ENCODE measurements at places on chromosomes 5 and 9.

DNA sequence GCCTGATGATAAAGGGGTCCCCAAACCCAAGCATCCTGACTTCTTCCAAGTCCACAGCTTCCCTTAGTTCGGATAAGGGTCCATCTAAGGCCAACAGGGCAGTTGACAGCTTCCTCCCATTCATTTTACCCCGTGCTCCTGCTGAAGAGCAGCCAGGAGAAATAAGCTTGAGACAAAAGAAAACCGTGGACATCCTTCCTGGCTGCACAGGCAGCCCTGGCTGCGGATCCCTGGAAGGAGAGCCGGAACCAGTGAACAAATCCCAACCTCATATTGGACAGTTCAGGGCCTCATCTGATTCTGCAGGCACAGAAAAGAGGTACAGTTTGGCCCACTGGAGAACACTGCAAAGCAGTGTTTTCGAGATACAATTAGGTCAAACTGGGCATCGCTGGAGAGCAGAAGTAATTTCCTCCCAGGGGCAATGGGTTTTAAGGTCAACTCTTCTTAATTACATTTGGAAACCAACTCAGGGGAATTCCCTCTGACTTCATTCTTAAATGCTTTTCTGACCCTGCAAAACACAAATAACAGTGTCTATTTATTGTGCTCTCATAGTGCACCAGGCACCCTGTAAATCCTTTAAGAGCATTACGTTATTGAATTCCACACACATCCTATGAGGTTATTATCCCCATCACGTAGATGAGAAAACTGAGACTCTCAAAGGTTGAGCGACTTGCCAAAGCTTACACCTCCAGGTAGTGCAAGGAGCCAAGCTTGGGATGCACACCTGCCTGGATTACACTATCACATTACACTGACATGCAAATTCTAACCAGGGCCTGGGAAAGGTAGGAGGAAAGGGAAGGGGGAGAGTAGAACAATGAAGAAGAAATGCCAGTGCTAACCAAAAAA lies 21.2 kb downstream of the ADAM19 start:
- DNase-seq: no peak

- no peak for DNase-seq
Observed at GRCh38 chr9:111897601-111898137, 1.1 kb downstream of the UGCG start.

- no peak for DNase-seq
Observed at GRCh38 chr5:76742583-76742982, 26.7 kb downstream of the F2R start.

DNA sequence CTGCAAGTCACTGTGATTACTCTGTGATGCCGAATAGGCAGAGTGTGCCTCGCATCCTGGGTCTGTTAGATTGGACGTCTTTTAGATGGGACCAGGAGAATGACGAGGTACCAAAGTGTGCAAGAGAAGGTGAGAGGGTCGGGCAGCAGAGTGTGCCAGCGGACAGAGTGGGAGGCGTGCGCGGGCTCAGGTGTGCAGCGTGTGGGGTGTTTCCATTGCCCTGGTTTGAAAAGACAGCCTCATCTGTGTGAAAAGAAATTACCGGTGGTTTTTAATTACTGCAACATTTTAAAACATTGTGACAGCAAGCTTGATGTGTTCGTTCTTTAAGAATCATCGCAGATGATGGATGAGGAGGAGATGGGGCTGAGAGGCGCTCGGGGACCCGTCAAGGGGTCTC lies 4.2 kb upstream of the FAM163B start:
- no peak for DNase-seq

DNA sequence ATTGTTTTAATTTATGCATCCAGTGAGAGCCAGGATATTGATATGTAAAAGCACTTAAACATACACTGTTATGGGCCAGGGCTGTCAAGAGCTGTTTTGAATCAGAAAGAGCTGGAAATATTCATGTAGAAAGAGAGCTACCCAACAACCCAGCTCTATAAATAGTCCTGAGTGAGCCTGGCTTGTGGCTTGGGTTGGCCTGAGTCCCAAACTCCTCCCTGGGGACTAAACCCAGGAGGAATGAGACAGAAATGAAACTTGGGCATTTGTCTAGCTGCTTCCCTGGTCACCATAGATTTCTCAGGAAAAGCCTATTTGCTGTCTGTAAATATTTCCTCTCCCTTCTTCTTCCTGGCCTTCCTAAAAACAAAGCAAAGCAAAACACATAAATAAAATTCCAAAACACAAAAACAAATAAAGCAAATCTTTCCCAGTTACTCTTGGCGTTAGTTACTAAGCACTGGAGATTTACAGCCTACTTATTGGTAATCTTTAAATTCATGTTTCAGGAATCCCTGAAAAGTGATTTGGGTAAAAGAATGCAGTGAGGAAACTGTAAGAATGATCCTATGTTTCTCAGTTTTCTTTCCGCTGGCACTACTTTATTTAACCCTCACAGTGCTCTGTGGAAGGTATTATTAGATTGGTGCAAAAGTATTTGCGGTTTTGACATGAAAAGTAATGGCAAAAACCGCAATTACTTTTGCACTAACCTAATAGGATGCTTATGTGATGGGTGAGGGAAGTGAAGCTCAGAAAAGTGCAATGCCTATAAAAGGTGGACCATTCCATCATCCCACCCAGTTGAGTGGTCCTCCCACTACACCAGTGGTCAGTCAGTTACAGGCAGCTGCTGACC lies 111.8 kb downstream of the CARTPT start:
- DNase-seq: no peak

GRCh38 chr5:149854866-149855265 lies 89.7 kb downstream of the PDE6A start:
- no peak for DNase-seq
